ENCODE measurements at places on chromosomes 3 and 15.

GRCh38 chr3:152151216-152151876, 117.4 kb upstream of the MBNL1 start:
- peak; percentile 1 for DNase-seq

DNA sequence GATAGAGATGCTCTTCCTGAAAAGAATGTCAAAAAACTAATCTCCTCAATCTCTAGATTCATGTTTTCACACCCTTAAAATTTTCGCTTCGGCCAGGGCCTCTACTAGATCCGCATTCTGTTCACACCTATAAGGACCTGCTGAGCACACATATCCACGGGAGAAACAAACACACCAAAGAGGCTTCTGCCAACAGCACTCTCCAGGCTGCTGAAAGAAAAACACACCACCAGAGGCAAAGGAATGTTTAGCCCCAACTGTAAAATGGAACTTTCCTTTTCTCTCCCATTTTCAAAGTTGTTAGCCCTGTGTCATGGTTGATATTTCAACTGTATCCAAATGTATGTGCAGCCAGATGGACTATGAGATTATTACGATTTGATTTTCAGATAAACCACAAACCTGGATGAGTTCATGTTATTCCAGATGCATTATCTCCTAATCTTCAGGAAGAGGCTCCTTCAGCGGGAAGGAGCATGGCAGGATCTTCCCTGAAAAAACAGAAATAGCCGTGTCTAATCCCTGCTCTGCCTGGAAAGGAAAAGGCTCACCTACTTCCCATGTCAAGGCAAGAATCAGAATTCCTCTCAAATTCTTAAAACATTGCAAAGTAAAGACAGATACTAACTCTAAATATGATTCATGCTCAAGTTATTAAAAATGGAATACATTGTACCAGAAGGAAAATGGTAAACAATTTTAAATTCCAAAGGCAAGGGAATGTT, 442.7 kb upstream of the NR2F2 start:
- no peak for DNase-seq

- no peak for DNase-seq
These were observed 54.2 kb downstream of the MEIS2 start for GRCh38 chr15:37045859-37046740.

- DNase-seq, result peak; percentile 34
These were observed 11.8 kb downstream of the INO80 start for GRCh38 chr15:41104234-41104633.

DNA sequence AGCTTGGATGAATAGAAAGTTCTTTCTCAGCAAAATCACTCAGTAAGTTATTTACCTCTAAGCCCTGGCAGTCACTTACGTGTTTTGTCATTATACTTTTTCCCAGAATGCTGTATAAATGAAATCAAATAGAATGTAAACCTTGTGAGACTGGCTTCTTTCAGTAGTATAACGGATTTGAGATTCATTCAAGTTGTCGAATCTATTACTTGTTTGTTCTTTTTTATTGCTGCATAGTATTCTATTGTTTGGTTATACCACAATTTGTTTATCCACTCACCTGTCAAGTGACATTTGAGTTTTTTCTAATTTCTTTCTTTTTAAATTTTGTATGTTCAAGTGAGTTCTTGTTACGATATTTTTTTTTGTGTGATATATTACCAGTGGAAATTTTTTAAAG, 381.6 kb downstream of the EDEM1 start:
- DNase-seq, result no peak

DNA sequence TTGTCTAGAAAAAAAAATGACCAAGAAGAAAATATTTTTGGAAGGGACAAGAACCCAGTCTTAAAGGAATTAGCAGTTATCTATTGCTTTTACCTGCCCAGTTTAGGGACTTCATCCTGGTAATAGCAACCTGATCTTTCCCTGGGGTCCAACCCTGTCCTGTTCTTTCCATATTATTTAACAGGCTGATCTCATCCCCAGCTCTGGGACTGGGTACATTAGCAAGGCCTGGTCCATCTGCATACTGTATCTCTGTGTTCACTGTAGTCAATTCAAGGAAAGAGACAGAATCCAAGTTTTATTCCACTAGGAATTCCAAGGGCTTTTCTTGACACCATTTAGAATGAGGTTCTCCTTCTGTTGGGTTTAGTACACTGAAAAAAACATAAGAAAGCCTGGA, 191.7 kb upstream of the GADL1 start:
- no peak for DNase-seq

GRCh38 chr15:61835496-61836106, 224.6 kb downstream of the VPS13C start:
- peak; percentile 55 for DNase-seq

DNA sequence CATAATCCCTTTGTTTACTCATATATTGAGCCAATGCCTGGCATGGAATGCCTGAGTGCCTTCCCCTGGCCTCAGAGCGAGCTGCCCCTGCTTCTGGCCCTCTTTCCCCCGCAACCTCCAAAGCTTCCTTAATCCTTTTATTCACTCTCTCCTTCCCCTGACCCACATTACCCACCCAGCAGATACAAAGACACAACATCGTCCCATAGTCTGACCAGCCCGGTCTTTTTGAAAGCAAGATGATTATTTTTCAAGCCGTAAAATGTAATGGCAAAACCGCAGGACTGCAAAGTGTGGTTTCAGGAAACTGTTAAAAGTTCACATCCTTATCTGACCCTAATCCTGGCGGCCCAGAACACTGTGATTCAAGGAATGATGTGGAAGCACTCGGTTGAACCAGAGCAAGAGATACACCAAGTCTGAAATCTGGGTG, 78.4 kb upstream of the LRTM1 start:
- DNase-seq, result no peak

DNA sequence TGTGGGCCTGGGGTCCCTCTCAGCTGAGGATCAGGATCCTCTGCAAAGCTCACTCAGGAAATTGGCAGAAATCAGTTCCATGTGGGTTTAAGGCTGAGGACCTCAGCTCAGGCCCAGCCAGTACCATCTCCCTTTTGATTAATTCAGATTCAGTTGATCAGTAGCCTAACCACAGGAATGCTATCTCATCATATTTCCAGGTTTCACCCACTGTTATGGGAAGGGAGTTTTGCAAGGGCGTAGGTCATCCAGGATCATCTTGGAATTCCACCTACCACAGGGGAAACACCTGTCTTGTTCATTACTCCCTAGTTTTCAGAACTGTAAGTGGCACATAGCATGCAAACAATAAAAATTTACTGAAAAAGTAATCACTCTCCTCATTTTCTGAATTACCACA, 399.5 kb upstream of the CNTN3 start:
- no peak for DNase-seq

DNA sequence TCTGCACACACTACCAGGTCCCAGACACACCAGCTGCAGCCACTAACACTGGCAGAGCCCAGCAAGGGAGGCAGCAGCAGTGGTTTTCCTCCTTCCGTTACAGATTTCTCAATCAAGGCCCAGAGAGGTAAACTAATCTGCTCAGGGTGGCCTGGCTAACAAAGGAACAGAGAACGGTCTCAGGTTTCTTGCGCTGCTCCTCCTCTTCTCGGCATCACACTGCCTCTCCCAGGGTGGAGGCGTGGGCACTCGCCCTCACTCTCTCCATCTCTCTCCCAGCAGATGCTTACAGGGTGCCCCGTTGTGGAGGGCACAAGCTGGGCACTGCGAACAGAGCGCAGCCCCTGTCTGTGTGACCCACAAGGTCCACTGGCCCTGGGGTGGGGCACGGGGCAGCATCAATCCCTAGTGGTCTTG, 228.7 kb downstream of the VPS13C start:
- no peak for DNase-seq

DNA sequence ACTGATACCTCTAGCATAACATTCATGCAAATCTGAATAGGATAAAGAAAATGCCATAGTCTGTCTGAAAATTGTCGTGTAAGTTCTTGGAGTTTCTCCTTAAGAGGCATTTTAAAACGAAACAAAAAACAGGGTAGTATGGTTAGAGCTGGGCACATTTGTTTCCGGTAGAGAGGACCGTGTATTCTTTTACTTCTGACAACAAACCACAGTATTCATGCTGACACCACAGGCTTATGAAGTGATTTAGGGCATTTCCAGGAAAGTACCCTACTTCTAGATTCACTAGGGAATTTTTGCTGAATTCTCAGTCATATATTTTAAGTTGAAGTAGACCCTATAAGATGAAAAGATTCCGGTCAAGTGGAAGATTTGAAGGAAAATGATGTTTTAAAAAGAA, 541.3 kb downstream of the UNC13C start:
- no peak for DNase-seq

GRCh38 chr3:188624384-188624783, 470.4 kb downstream of the LPP start:
- peak; percentile 48 for DNase-seq

DNA sequence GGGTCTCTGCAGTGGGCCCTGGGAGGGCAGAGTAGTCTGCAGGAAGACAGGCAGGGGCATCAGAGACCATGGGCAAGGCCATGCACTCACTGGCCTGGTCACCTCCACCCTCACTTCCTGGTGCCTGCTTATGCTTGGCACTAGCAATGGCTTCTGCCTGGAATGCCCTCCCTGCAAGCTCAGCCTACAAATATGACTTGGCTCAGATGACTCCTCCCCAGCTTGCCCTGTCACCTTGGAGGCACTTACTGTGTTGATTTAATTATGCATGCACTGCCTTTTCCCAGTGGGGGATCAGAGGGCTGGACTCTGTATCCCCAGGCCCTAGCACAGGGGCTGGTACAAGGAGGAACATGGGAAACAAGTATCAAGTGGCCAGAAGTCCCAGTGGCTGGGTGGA, 7.8 kb downstream of the C3orf18 start:
- DNase-seq, result no peak

- peak; percentile 67 for DNase-seq
These were observed 162.5 kb downstream of the GAP43 start for GRCh38 chr3:115785782-115786181.

DNA sequence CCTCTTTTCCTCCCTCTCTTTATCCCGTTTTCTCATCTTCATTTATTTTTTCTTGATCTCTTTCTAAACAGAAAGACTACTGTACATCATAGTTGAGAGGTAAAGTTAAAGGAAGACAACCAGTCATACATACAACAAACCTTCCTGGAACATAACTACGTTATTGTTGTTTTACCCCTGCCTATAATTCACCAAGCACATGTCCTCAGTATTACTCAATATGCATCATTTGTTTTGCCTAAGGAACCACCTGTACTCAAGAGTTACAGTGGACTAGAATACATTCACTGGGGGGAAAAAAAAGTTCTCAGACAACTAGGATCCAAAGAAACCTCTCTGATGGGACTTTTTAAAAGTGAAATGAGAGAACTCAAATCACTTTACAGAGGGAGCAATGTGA, 344.7 kb upstream of the RBMS3 start:
- no peak for DNase-seq

DNA sequence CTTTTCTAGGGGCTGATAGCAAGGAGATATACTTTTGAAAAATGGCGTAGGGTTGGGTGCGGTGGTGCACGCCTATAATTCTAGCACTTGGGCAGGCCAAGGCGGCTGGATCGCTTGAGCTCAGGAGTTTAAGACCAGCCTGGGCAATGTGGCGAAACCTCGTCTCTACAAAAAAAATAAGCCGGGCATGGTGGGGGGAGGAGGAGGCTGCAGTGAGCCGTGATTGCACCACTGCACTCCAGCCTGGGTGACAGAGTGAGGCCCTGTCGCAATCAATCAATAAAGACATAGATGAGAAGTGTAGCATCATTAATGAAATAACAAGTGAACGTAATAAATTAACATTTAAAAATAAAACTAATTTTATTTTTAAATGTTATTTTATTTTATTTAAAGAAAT, 134.6 kb downstream of the SLCO3A1 start:
- DNase-seq, result no peak

DNA sequence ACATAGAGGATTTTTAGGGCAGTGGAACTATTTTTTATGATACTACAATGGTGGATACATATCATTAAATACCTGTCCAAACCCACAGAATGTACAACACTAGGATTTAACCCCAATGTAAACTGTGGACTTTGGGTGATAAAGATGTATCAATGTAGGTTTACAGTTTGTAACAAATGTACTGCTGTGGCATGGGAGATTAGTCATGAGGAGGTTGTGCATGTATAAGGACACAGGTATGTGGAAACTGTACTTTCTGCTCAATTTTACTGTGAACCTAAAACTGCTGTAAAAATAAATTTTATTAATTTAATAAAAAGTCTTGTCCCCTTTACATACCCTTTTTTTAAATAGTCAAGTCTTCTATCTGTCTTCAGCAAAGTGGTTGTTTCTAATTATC, 322.5 kb upstream of the EPHA3 start:
- no peak for DNase-seq

- DNase-seq, result no peak
These were observed 60.8 kb downstream of the RYK start for GRCh38 chr3:134189849-134190248.

DNA sequence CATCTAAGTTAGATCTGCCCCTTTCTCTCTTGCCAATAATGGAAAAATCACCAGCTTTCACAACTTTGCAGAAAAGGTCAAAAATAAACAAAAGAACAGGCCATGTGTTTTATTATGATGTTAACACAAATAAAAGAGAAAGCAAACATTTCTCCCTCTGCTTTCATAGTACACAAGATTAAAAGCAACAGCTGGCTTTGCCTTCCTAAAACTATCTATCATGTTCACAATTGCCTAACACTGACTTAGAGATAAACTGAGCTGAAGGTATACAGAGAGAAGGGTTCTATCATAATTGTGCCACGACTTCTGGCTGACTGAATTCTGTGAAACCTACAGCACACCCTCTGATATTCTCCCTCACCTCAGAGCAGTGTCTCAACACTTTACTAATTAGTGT, 29.4 kb downstream of the AADAC start:
- DNase-seq, result no peak

DNA sequence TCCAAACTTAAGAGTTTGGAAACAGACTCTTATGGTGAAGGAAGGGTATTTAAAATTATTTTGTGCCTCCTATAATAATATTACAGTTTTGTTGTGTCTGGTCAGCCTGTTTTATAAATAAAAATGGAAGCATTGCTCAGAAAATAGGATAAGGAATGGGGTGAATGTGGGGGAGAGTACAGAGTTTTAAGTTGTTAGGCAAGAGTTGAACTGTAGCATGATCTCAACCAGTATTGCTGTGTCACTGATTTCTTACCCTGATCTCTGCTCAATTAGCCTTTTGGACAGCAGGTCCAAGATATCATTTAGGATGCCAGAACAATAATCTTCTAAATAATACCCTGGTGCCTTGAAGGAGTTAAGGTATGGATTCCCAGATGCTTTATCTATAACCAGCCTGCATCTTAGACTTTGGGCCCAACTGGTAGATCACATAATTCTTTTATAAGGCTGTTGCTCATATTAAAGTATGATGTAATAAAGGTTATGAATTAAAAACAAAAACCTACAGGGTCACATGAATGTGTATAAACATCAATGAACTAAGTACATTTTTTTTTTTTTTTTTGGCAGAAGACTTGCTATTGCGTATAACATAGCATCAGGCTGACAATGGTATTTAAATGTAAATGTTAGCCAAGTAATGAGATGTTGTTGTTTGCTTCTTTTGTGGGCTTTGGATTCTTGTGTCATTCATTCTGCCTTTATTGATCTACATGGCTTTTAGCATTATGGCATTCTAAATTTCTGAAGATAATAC, 70.0 kb downstream of the MITF start:
- DNase-seq, result no peak

GRCh38 chr3:4531478-4532025, 38.4 kb downstream of the ITPR1 start:
- no peak for DNase-seq
